Pulmonary artery endothelial cell (primary cell): ENCODE measurements at places on chromosomes 6 and 20. TPM values are rescaled to one million over a fixed set of nuclear protein-coding genes. Genes with fewer than 3 reads are reported as not detected.

DNA sequence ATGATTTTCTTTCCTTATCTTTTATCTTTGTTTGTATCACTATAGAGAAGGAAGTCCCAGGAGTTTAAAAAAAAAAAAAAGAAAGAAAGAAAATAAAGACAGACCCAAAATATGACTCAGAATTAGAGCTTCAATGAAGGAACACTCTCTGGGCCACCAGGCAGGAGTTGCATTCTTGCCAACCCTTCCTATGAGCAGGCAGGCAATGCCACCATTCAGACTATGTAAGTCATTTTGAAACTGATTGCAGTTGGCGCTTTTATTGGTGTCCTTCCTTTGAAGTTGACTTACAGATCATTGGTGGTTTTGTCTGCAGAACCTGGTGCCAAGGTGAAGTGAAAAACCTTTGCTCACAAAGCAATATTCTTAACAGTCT, 50.3 kb downstream of the MYB start:
- DNase-seq = no peak

DNA sequence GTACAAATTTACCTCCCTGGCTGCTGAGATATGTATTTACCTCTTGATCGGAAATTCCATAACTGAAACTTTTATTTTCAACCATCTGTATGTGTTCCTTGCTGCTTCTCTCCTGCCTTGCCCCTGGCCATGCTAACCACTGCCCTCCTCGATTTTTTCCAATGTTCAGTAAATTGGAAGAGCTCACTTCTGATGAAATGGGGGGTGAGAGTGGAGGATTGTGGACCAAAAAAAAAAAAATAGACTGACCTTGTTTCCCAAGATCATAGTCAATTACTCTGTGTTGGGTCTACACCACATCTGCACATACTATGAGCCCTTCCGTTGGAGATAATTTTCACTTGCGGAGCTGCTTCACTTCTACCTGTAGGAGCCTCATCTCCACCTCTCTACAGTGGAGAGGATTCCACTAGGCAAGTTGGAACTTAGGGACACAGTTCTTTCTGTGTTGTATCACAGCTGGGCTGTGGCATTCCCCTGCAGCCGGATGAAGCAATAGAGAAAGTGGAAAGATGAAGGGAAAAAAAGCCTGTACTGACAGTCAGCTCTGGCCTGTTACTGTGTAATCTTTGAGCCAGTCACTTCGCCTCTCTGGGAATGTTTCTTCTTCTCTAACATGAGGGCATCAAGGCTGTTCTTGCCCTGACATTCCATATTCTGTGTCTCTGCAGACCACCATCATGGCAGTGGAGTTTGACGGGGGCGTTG, 1.6 kb downstream of the PSMB9 start:
- DNase-seq = no peak

CFB gene
- total RNA-seq = 3.4 and 4.0 TPM in 2 replicates

CAPN11 gene
- total RNA-seq = 0.67 and 2.7 TPM in 2 replicates

CNR1 gene
- 2.6 TPM in 1 of 2 replicates, not detected in the other for total RNA-seq

SNRPB gene
- 328 and 356 TPM in 2 replicates for total RNA-seq
